ENCODE measurements at places on chromosomes 5 and 9. TPM values are rescaled to one million over a fixed set of nuclear protein-coding genes. Genes with fewer than 3 reads are reported as not detected.

GRCh38 chr5:83530193-83530592 is 58.6 kb downstream of the VCAN start:
- DNase-seq, result no peak

The HSPB3 gene
- 122 TPM for polyA plus RNA-seq

The TMEM8B gene
- polyA plus RNA-seq, result 20.3 TPM

DNA sequence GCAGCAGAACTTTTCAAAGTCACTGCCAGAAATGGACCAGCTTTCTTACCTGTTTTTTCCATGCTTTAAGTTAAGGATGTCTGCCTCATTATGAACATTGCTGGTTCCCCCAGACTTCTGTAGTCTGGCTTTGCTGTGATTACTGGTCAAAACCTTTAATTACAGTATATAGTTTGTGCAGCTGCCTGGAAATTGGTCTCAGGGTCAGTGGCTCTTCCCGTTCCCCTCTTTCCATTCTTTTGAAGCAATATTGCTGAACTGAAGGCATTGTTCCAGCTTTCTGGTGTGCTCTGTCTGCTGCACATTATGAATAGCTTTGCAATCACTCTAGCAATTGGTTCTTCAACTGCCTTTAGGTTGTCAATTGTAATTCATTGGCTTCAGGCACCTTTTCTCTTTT is 206.5 kb downstream of the ARL15 start:
- DNase-seq, result no peak

The ALG2 gene
- polyA plus RNA-seq, result 17.5 TPM

The C7 gene
- 1.6 TPM for polyA plus RNA-seq

The CDC20B gene
- not detected for polyA plus RNA-seq

- DNase-seq, result no peak
Observed at GRCh38 chr5:83434946-83435345, 36.6 kb upstream of the VCAN start.

GRCh38 chr9:129489838-129490582 is 130.9 kb downstream of the C9orf50 start:
- DNase-seq, result no peak

DNA sequence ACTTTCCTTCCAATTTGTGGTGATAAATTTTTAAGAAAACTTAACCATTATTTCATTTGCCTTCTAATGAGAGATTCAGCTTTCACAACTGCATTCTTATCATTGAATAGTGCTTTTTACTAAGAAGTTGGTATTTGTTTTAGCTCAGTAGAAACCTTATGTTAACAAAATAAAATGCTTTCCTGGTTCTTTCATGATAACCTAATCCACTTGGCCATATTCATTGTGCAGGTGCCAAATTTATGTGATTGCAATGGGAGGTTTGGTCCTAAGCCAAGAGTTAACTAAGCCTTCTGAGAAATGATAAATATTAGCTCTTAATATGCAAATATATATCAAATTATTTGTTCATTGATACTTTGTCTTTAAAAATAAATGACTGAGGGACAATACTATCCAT is 141.1 kb upstream of the TLE4 start:
- no peak for DNase-seq

DNA sequence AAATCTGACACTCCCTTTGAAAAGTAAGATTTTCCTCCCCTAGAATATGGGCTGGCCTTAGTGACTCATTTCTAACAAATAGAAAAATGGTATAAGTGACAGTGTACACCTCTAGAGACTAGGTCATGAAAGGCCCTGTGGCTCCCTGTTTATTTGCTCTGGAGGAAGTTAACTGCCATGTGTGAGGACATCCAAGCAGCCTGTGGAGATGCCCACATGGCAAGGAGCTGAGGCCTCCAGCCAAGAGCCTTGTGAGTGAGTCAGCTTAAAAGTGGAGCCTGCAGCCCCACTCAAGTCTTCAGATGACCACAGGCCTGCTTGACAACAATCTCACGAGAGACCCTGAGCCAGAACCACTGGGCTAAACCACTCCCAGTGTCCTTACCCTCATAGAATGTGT is 128.1 kb upstream of the LHFPL2 start:
- DNase-seq, result no peak

GRCh38 chr5:76367623-76368371 is 35.3 kb upstream of the IQGAP2 start:
- no peak for DNase-seq

DNA sequence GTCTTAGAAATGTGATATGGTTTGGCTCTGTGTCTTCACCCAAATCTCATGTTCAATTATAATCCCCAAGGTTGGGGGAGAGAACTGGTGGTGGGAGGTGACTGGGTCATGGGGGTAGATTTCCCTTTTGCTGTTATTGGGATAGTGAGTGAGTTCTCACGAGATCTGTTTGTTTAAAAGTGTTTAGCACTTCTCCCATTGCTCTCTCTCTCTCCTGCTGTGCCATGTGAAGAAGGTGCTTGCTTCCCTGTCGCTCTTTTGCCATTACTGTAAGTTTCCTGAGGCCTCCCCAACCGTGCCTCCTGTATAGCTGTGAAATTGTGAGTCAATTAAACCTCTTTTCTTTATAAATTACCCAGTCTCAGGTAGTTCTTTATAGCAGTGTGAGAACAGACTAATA is 203.6 kb downstream of the ASTN2 start:
- no peak for DNase-seq

The THBS4 gene
- 198 TPM for polyA plus RNA-seq

- DNase-seq, result no peak
Observed at GRCh38 chr9:130156672-130157071, 15.5 kb upstream of the NCS1 start.

DNA sequence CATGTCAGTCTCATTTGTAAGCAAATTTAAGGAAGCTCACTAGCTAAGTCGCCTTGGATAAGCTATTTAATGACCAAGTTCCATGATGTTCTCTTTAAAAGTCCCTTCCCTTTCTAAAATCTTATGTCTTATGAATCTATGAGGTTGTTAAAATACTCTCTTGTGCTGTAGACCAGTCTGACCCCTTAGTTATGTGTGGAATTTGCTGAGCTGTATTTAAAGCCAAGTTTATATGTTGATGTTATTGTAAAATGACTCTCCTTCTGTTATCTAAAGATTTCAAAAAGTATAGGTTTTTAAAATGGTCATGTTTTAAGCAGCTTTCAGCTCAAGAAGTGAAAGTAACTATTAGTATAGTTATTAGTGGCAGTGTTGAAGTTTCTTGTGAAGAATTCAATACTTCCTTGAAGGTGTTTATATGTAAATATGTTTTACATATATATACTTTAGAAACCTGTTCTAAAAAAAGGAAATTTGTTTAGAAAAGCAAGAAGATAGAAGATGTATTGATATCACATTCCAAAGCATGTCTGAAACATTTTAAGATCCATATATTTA is 92.2 kb downstream of the CDC42SE2 start:
- DNase-seq, result no peak

DNA sequence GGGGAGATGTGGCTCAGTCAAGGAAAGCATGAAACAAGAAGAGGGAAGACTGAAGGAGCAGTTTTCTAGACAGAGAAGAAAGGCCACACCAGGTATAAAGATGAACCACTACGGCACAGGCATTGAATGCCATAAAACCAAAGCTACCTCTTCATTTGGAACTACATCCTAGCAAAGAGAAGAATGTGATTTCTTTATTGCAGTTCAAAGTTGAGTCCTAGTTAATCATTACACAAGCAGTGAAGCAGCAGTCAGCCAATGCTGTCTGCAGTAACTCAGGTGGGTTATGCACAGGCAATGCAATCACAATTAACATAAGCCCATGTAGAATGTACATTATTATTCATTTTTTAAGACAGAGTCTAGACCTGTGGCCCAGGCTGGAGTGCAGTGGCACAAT is 21.7 kb upstream of the PCAT7 start:
- DNase-seq, result no peak

The PDE8B gene
- polyA plus RNA-seq, result 3.9 TPM

- no peak for DNase-seq
Observed at GRCh38 chr9:79242489-79242888, 329.3 kb upstream of the TLE4 start.

The P4HA2 gene
- 57.8 TPM for polyA plus RNA-seq

- no peak for DNase-seq
Observed at GRCh38 chr5:34626036-34626435, 30.1 kb upstream of the RAI14 start.

DNA sequence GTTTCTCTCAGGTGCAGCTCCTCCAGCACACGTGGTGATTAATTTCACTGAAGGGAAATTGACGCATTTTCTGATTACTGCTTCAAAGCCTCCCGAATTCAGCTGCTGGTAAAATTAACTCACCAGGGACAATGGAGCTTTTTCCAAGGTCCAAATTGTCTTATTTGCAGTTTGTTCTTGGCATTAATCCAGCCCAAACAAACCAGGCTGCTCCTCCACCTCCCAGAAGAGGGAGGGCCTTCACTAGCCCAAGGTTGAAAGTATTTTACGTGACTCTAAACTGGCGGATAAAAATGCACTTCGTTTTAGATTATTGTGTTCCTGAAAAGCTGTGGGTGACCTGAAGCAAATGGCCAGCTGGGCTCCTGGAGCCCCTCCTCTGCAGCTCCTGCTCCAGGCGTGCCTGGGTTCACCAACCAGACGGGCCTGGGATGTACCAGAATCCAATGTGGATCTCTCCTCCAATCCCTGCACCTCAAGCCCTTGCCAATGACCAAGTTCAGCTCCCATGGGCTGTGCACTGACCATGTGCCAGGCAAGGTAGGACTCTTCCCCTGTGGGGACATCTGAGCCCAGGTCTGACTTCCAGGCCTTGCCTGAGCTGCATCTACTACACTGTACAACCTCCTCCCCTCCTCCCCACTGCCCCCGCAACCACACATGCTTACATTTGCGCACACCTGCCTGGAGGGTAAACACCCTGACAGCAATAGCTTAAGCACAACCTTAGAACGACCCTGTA is 193.4 kb downstream of the CDK5RAP2 start:
- no peak for DNase-seq

- no peak for DNase-seq
Observed at GRCh38 chr5:132325691-132326090, 31.5 kb downstream of the SLC22A4 start.

DNA sequence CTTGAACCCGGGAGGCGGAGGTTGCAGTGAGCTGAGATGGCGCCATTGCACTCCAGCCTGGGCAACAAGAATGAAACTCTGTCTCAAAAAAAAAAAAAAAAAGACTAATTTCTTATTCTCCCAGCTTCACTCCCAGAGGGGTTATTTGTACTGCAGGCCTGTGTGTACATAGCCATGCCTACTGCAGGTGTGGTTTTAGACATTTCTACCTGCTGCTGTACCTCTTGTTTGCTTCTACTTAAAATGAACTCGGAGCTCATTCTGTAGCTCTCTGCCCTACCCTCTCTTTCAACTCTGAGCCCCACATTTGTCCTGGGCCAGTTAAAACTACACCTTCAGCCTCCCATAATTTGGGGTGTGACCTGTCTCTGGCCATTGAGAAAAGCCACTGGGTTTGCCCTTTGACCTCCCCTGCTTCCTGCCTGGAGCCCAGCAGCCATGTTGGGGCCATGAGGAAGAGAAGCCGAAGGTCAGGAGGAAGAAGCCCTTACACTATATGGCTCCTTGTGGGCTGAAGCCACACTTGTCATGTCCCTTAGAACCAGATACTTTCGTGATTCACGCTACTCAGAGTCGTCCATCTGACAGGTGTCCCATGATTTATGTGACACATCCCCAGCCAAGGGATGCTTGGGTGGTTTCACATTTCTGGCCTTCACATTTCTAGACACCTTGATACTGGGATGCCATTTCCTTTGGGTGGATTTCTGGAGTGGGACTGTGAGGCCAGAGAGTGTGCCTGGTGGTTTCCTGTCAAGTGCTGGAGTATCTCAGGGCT is 9.4 kb upstream of the CARD19 start:
- DNase-seq, result no peak

DNA sequence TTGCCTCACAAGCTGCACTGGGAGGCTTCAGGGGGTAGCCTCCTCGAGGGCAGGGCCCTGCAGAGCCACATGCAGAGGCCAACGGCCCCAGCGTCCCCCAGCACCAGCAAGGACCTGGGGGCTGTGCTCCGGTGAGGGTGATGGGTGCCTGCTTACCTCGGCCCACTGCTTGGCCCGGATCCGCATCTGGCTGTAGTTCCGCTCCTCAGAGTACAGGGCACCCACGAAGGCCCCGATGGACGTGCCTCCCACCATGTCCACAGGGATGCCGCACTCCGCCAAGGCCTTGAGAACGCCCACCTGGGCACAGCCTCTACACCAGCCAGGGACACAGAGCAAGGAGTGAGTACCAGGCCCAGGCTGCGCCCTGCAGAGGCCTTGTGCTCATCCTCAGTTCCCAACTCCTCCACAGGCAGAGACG is 8.0 kb upstream of the NSMF start:
- DNase-seq, result no peak

The IL31RA gene
- polyA plus RNA-seq, result 0.94 TPM

DNA sequence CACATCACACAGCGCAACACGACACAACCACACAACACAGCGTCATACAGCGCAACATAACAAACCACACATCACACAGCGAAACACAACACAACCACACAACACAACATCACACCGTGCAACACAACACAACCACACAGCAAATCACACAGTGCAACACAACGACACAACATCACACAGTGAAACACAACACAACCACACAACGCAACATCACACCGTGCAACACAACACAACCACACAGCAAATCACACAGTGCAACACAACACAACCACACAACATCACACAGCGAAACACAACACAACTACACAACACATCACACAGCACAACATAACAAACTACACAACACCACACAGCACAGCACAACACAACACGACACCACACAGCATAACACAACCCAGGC is 40.4 kb upstream of the PTCH1 start:
- DNase-seq, result no peak

Data from forelimb muscle (tissue), 1 donor.